Activated gamma-delta T cell (primary cell): ENCODE measurements at places on chromosomes 4 and X.

DNA sequence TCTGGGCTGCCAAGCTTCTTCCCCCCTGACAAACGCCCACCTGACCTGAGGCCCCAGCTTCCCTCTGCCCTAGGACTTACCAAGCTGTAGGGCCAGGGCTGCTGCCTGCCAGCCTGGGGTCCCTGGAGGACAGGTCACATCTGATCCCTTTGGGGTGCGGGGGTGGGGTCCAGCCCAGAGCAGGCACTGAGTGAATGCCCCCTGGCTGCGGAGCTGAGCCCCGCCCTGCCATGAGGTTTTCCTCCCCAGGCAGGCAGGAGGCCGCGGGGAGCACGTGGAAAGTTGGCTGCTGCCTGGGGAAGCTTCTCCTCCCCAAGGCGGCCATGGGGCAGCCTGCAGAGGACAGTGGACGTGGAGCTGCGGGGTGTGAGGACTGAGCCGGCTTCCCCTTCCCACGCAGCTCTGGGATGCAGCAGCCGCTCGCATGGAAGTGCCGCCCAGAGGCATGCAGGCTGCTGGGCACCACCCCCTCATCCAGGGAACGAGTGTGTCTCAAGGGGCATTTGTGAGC, 37.0 kb downstream of the HTRA3 start:
- DNase-seq: no peak

DNA sequence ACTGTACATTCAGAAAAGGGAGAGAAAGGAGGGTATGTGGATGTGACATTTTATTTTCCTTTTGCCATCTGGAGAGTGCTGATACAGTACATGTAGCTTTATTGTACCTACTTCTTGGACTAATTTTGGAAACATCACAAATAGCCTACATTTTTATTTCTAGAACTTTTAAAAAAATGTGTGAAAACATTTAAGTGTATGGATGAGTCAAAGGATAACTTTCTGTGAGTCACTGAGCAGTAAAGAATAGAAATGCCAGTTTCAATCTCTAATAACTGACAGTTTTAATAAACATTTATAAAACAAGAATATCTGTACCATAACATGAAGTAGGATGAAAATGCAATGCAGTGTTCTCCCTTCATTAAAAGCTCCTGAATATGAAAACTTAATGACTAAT, 374.4 kb upstream of the NWD2 start:
- no peak for DNase-seq

- DNase-seq: no peak
These were observed 40.5 kb downstream of the ANXA5 start for GRCh38 chr4:121656269-121656641.

- no peak for DNase-seq
These were observed 106.6 kb downstream of the NSUN7 start for GRCh38 chr4:40856277-40856839.

DNA sequence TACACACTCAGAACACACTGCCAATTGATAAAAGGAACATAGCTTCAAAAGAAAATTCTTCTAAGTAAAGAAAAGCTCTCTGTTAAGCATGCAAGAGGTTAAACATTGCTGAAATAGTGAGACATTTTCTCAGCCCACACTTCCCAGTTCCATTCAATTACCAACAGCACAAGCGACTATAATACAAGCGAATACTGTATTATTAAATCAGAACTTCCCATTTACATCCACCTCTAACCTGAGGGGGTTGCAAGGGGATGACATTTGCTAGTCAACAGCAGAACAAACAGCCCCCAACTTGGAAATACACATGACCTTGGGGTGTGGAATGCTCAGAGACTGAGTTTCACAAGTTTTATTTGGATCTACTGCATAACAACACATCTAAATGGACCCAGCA, 1.1 kb downstream of the FSTL5 start:
- no peak for DNase-seq

DNA sequence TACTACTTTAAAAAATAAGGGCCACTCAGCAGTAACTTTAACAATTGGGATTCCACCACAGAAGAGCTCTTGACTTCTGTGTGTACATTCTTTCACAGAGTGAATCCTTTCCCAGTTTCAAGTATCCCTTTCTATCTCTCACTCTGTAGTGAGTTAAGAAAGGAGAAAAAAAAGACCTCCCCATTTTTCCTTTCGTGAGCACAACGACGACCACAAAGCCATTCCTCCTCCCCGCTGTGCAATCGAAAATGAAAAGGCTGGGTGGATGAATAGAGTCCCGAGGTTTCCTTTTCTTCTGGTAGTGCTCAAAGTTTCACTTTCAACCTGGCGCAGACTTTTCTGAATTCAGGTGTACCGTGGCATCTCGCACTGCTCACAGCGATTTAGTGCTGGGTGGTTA, 58.0 kb downstream of the TAB3 start:
- DNase-seq: no peak

DNA sequence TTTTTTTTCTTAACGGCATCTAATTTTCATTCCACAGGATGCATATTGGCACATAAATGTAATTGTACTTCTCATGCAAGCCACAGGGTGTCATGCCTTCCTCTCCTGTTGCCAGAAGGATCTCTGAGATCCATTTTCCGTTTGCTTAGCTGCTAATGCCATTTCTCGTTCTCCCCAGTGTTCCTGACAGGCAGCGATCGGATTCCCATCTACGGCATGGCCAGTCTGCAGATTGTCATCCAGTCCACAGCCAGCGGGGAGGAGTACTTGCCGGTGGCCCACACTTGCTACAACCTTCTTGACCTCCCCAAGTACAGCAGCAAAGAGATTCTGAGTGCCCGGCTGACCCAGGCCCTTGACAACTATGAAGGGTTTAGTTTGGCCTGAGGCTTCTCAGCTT, 8.9 kb upstream of the NAP1L5 start:
- no peak for DNase-seq

- DNase-seq: no peak
These were observed 1.2 kb upstream of the MID1IP1 start for GRCh38 chrX:38799995-38800580.

GRCh38 chrX:69290292-69290691, 125.0 kb upstream of the PJA1 start:
- DNase-seq: no peak

- DNase-seq: no peak
These were observed 137.0 kb downstream of the RBM47 start for GRCh38 chr4:40492691-40493090.

GRCh38 chr4:96305030-96305429, 465.1 kb downstream of the PDHA2 start:
- no peak for DNase-seq

DNA sequence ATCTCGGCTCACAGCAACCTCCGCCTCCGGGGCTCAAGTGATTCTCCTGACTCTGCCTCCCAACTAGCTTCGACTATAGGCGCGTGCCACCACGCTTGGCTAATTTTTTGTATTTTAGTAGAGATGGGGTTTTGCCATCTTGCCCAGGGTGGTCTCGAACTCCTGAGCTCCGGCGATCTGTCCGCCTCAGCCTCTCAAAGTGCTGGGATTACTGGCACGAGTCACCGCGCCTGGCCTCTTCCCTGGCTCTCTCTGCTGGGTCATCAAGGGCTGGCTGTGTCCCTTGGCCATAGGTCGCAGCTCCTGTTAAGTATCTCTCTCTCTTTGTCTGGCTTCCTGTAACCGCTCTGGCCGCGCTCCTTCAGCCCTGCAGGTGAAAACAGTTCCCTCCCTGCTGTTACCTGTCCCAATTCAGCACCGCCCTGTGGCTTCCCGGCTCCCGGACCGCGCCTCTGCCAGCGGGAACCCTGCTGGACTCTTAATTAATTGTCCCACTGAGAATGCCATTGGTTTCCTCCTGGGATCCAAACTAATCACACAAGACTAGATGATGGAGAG, 1.3 kb upstream of the RGS12 start:
- DNase-seq: no peak
